T-cell (primary cell): ENCODE measurements at places on chromosomes 6 and 20.
A peak's percentile ranks its signal among the peaks of the same experiment; 100 is the strongest.

DNA sequence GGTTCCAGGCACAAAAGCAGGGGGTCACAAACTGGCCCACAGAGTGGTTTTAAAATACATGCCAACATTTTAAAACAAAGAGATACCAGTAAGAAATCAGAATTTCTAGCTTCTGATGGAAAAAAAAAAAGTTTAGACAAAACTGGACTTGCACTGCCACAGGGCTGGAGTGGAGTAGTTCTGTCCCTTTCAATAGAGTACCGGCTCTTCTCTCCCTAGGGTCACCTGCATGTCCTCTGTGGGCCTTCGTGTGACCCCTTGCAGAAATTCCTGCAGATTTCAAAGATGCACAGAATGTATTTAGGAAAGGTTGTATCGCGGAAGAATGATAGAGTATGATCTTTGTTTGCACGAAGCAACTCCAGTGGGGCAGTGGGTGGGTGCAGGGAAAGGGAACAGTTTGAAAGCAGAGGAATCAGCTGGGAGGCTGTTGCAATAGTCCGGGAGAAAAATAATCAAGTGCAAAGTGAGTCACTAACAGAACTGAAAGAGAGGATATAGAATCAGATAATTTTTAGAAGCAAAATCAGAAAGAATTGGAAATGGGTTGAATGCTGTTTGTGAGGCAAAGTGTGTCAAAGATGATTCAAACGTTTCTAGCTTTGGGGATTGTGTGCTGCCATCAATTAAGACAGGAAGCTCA is 97.3 kb upstream of the STXBP5 start:
- H3K4me3 ChIP-seq, result no peak overlapping the region
- H3K27ac ChIP-seq, result no peak overlapping the region
- peaks cover 22% of the 10 kb centered on the region for H3K4me1 ChIP-seq
- no peaks in the 10 kb centered on the region for H3K27me3 ChIP-seq

DNA sequence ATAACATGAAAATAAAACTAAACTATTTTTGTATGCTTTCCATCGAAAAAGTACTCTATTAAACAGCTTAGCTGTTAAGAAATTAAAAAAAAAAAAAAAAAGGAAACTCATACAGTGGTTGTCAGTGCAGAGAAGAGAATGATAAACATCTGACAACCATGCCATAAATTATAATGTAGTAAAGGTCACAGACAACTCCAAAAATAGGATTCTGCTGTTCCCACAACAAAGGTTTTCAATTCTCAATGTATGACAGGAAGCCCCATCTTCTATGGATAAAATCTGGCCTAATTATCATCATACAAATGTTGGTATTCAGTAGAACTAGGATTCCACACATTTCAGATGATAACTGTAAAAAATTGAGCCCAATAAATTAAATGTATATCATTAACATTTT is 5.0 kb downstream of the PLN start:
- no peak overlapping the region for H3K4me3 ChIP-seq
- no peak overlapping the region for H3K27ac ChIP-seq
- H3K4me1 ChIP-seq, result peaks cover 9% of the 10 kb centered on the region
- H3K27me3 ChIP-seq, result no peaks in the 10 kb centered on the region
- DNase-seq, result no peak
- H3K36me3 ChIP-seq, result peaks cover 11% of the 10 kb centered on the region

DNA sequence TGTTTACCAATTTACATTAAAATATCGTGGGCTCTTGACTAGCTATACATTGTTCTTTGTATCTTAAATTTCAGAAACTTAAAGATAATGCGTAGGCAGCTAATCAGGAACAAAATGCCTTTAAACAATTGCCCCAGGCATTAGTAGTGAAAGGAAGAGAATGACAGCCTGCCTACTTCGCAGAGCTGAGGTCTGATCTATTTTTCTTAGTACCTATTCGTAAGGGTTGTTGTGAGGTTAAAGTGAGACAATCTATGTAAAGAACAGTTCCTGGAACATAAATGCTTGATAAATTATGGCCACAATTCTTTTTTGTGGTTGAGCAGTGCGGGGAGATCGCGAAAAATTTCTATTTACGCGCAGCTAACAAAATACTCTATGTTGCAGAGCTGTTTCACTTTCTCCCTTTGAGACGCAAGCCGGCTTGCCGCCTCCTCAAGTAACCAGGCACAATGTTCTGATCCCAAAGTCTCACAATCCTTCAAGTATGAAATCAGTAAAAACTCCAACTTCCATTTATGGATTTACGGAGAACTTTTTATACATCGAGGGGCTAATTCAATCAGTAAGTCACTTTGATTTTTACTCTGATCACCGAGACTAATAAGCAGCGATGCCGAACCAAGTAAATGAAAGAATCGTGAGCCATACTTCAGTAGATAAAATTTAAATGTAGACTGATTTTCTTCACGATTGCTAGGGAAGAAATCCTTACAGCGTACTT is 878 bp upstream of the PNRC1 start:
- no peaks in the 10 kb centered on the region for H3K36me3 ChIP-seq
- peak; percentile 57 for DNase-seq
- H3K27me3 ChIP-seq, result no peaks in the 10 kb centered on the region

DNA sequence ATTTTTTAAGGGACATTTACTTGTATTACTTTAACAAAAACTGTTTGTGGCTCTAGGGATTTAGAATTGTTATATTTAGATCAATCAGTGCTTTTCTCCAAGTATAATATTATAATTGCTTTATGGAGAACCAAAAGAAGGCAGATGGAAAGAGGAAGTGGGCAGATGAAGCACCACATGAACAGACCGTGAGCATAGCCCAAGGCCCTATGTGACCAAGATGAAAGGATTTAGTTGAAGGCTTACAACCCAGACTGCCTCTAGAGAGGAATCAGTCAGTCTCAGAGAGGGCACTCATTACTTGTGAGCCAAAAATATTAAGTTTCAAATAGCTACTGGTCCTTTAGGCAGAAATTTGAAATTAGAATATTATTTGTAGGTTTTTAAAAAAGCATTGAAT is 102.3 kb upstream of the IMPG1 start:
- no peaks in the 10 kb centered on the region for H3K36me3 ChIP-seq
- no peak overlapping the region for H3K27ac ChIP-seq
- H3K27me3 ChIP-seq, result no peaks in the 10 kb centered on the region
- no peak for DNase-seq
- no peaks in the 10 kb centered on the region for H3K4me1 ChIP-seq

- peaks cover 5% of the 10 kb centered on the region for H3K36me3 ChIP-seq
- no peaks in the 10 kb centered on the region for H3K27me3 ChIP-seq
- peak overlapping the region; percentile 99 for H3K4me3 ChIP-seq
- peak overlapping the region; percentile 95 for H3K27ac ChIP-seq
- peak; percentile 67 for DNase-seq
These were observed 814 bp upstream of the HSP90AB1 start for GRCh38 chr6:44245912-44246662.

- H3K36me3 ChIP-seq, result peaks cover 4% of the 10 kb centered on the region
- H3K4me3 ChIP-seq, result no peak overlapping the region
- DNase-seq, result peak; percentile 45
- H3K27ac ChIP-seq, result peak overlapping the region; percentile 57
- H3K27me3 ChIP-seq, result no peaks in the 10 kb centered on the region
- H3K4me1 ChIP-seq, result peaks cover 28% of the 10 kb centered on the region
These were observed 79.2 kb upstream of the RIPOR2 start for GRCh38 chr6:25014791-25015560.

GRCh38 chr6:161884782-161885181 is 610.9 kb upstream of the AGPAT4 start:
- no peaks in the 10 kb centered on the region for H3K27me3 ChIP-seq
- no peaks in the 10 kb centered on the region for H3K36me3 ChIP-seq
- no peak for DNase-seq
- no peak overlapping the region for H3K27ac ChIP-seq

- no peak for DNase-seq
- no peak overlapping the region for H3K27ac ChIP-seq
- no peaks in the 10 kb centered on the region for H3K27me3 ChIP-seq
- H3K4me3 ChIP-seq, result no peak overlapping the region
- no peaks in the 10 kb centered on the region for H3K36me3 ChIP-seq
These were observed 44.4 kb upstream of the BMP5 start for GRCh38 chr6:55919716-55920308.

- H3K27ac ChIP-seq, result no peak overlapping the region
- no peaks in the 10 kb centered on the region for H3K36me3 ChIP-seq
- H3K27me3 ChIP-seq, result peaks cover 14% of the 10 kb centered on the region
- no peaks in the 10 kb centered on the region for H3K4me1 ChIP-seq
- DNase-seq, result no peak
- H3K4me3 ChIP-seq, result no peak overlapping the region
These were observed 83.0 kb downstream of the SOBP start for GRCh38 chr6:107572886-107573285.

DNA sequence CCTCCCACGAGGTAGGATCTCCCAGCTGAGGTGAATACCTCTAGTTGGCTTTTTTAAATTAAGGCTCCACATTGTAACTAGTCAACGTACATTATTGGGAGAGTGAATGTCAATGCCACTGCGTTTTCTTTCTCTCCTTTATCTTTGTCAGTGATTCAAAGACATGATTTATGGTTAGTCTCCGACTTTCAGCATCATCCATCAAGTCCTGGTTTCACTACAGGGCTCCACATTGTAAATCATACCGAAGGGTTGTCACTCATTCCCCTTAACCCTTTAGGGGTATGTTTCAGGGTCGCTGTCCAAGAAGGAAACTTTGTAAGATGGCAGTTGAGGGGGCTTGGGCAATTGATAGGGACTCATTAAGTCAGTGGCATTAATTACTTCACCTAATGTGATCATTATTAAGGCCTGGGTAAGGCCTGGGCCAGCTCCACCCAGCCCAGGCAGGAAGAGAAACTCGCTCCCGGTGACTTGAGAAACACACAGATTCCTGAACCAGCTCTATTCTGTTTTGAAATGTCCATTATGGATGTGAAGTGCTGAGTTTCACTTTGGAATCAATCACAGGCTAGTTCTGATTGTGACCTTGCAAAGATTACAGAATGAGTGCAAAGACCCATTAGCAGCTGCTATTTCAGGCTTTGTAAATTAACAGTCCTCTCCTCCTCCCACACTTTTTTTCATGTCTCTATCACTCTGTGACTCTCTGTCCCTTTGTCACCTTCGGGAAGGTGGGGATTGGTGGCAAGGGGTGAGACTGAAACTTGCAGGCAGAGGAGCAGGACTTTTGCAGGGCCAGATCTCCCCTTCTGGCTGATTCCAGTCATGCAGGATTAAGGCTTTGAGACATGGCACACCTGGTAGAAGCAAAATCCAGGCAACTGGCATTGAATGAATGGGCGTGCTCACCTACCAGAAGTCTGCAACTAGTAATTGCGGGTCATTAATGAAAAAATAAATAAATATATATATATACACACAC is 222.4 kb downstream of the TSHZ2 start:
- no peak overlapping the region for H3K4me3 ChIP-seq
- H3K27ac ChIP-seq, result no peak overlapping the region
- DNase-seq, result no peak
- no peaks in the 10 kb centered on the region for H3K4me1 ChIP-seq
- H3K27me3 ChIP-seq, result no peaks in the 10 kb centered on the region

DNA sequence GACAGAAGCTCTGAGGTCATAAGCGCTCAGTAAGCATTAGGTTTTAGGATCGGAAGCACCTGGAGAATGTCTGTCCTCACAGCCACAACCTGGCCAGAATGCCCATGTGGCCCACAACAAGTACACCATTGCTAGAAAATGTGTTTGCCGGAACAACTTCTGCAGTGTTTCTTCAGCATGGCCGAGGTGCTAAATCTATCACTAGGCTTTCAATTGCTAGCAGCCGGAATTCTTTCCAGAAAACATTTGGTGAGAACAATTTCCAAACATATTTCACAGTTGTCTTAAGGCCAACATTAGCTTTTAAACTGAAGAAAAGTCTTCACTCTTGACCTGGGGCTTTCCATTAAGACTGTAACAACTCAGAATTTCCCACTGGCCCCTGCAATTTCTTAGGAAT is 18.2 kb upstream of the ADTRP start:
- H3K4me1 ChIP-seq, result no peaks in the 10 kb centered on the region
- no peak overlapping the region for H3K27ac ChIP-seq
- no peak for DNase-seq

GRCh38 chr6:75183099-75183541 is 22.7 kb downstream of the COL12A1 start:
- DNase-seq, result no peak
- no peaks in the 10 kb centered on the region for H3K36me3 ChIP-seq
- H3K27ac ChIP-seq, result no peak overlapping the region
- no peaks in the 10 kb centered on the region for H3K4me1 ChIP-seq
- H3K27me3 ChIP-seq, result no peaks in the 10 kb centered on the region

DNA sequence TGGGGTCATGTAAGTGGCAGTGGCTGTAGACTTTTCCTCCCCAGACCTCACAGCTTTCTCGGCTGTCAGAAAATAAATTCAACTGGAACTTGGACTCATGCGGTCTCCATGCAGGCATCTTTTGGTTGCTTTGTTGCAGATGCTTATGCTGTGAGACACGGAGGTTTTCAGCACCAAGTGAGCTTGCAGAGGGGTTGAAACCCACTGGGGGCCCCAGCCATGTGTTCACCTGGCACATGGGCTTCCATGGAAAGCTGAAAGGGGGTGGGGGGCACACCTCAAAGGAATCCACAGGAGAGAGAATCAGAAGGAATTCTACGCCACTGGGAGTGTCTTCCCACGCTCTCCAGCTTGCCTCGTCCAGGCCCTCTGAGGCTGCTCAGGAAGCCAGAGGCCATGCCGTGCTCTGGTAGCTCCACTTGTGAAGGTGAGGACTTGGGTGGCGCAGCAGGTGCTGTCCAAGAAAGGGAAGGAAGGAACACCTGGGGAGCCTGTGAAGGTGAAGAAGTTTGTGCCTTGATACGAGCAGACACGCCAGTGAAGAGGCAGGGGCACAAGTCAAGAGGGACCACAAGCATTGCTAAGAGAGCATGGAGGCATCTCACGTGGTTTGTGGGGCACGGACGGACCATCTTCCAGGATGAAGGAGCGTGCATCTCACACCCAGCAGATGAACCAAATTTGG is 134.3 kb upstream of the PMEPA1 start:
- no peak overlapping the region for H3K27ac ChIP-seq
- DNase-seq, result no peak
- no peaks in the 10 kb centered on the region for H3K4me1 ChIP-seq

DNA sequence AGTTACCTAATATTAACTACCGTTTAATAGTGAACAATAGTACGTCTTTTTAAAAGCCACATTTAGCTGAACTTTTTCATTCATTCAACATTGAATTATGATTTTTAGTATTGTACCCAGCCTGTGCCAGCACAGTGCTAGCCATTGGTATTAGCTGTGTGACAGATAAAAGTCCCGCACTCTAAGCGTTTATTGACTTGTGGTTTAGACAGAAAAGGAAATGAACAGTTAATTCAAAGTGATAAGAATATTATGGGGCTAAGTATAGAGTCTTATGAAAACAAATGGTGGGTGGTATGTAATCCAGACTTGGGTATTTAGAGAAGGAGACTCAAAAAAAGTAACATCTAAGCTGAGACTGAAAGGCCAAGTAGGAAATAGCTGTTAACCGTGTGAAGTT is 202.3 kb downstream of the RPS12 start:
- H3K4me3 ChIP-seq, result no peak overlapping the region
- H3K27me3 ChIP-seq, result no peaks in the 10 kb centered on the region
- H3K27ac ChIP-seq, result no peak overlapping the region
- DNase-seq, result no peak

GRCh38 chr20:54543369-54543768 is 68.0 kb downstream of the DOK5 start:
- H3K4me3 ChIP-seq, result no peak overlapping the region
- H3K36me3 ChIP-seq, result no peaks in the 10 kb centered on the region
- H3K4me1 ChIP-seq, result no peaks in the 10 kb centered on the region
- H3K27me3 ChIP-seq, result no peaks in the 10 kb centered on the region
- no peak for DNase-seq

GRCh38 chr6:70456735-70457134 is 43.4 kb downstream of the FAM135A start:
- no peaks in the 10 kb centered on the region for H3K36me3 ChIP-seq
- no peak overlapping the region for H3K4me3 ChIP-seq
- no peak overlapping the region for H3K27ac ChIP-seq
- no peaks in the 10 kb centered on the region for H3K4me1 ChIP-seq
